ENCODE measurements at places on chromosomes 11 and 22.

- no peak for DNase-seq
Measured at GRCh38 chr11:62147545-62147944, 23.7 kb downstream of the INCENP start.

DNA sequence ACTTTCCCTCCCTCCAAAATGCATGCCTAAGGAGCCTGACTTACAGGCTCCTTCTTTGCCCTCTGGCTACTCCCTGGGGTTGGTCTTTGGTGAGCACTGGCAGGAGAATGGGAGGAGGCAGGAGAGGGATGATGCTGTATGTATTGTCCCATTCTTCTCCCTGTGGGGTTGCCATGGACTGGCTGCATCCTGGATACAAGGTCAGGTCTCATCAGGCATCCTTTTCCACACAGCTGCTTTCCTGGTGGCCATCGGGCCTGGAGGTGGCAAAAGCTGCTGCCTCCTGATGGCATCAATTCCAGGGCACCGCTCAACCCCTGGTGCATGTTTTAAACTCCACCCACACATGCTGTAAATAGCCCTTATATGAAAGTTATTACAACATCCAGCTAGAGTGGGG is 257.2 kb downstream of the ETS1 start:
- no peak for DNase-seq

- DNase-seq = no peak
Measured at GRCh38 chr22:33409079-33409478, 350.9 kb upstream of the SYN3 start.

- no peak for DNase-seq
Measured at GRCh38 chr22:44047891-44048301, 23.8 kb downstream of the PARVB start.

DNA sequence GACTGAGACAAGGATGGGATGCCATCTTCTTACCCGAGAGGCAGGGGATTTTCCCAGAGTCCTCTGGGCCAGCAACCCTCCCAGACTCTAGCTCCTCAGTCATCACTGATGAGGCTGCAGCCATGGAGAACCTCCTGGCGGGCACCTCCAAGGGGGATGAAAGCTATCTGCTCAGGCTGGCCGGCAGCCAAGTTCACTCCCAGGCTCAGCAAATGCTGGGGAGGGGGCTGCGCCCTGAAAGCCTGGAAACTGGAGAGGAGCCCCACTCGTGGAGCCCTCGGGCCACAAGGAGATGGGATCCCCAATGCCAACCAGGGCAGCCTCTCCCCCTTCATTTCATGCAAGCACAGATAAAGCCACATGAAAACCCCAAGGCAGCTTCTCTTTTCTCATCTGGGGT is 75.0 kb downstream of the CACNA1I start:
- DNase-seq = no peak

GRCh38 chr11:94043241-94043640 is 22.1 kb downstream of the HEPHL1 start:
- no peak for DNase-seq

DNA sequence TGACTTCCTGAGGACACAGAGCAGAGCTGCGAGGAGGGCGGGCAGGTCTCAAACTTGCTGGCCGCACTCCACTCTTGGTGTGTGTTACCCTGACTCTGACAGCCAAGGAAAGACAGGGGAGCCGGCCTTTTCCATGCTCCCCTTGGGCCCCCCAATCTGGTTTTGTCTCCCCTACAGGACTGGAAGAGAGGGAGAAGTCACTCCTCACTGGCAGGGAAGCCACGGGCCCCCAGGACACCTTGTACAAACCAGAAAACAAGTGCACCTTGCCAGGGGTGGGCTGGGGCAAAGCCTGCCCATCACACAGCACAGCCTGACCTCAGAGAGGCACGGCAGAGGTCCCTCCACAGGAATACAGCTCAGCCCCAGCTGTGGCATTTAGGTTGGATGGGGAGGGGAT is 20.2 kb downstream of the CBX7 start:
- no peak for DNase-seq

- peak; percentile 41 for DNase-seq
Measured at GRCh38 chr11:82701847-82702520, 31.7 kb downstream of the FAM181B start.

- DNase-seq = no peak
Measured at GRCh38 chr11:70085815-70086769, 8.0 kb downstream of the ANO1 start.

DNA sequence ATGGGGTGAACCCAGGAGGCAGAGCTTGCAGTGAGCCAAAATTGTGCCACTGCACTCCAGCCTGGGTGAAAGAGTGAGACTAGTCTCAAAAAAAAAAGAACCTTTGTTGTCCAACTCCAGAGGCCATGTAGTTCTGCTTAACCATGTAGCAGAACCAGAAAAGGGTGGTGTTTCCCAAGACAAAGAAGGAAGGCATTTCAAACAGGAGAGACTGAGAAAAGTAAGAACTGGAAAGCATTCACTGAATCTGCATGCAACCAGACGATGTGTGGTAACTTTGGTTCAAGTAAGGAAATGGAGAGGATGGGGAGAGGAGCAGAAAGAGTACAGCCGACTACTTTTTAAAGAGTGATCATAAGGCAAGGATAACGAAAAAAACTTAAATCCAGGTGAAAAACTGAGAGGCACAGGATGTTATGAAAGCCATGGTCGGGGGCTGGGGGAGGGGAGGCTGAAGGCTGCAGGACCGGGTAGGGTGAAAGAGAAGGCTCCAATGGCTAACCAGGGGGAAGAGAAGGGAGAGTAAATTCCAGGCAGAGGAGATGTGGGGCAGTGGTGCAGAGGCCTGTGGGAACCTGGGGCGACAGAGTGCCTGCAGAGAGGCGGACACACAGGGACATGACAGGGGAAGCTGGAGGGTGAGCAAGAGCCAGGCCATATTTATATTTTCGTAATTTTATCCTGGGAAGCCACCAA is 48.8 kb downstream of the MAPK1 start:
- DNase-seq = no peak

GRCh38 chr11:45444796-45445195 is 158.7 kb upstream of the SYT13 start:
- DNase-seq = no peak

GRCh38 chr11:6411594-6412031 is 7.3 kb downstream of the APBB1 start:
- no peak for DNase-seq

DNA sequence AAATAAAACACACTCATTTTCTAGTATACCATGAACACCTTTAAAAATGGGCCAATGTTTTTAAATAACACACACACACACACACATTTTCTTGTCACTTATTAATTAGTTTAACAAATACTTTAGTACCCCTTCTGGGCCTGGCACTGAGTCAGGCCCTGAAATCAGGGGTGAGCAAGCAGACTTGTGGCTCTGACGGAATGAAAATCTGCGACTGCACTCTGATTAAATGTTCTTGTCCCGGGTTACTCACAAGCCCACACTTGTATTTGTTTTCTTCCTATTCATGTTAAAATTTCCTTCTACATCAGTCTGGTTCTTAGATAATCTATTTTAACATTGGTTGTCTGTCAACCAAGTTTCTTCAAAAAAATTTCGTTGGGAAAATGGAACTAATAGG is 43.0 kb upstream of the PDGFD start:
- DNase-seq = no peak

GRCh38 chr11:122721964-122722266 is 66.4 kb downstream of the UBASH3B start:
- no peak for DNase-seq

- no peak for DNase-seq
Measured at GRCh38 chr11:12005476-12005875, 3.0 kb downstream of the DKK3 start.

DNA sequence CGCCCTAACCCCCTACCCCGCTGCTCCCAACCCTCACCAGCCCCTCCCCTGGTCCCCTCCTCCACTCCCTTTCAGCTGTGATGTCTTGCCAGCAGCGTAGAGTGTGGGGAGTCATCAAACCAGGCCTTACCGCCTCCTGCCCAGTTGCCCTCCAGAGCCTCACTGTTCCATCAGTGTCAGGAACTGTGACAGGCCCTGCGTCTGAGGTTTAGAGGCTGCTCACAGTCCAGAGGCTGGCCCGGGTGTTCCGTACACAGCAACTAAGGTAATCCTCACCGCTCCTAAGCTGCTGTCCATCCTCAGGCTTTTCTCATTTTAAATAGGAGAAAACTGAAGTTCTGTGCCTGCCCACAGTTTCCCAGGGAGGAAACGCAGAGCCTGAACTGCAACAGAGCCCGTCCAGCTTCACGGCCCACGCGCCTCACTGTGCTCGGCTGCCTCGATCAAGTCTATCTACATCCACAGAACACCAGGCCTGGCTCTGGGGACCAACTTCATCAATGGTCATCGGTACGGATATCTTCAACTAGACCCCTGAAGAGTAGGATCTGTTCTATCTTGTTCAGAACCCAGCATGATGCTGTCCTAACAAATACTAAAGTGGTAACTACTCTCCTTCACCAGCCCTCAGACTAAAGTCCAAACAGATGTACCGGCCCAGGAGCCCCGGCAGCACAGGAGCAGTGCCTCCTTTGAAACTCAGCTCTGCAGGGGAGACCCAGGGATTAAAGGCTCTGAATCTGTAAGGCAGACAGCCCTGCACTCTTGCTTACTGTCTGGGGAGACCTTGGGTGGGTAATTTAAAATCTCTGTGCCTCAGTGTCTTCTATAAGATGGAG is 10.3 kb downstream of the VPS37C start:
- no peak for DNase-seq

- peak; percentile 52 for DNase-seq
Measured at GRCh38 chr11:82976786-82977185, 75.2 kb downstream of the DDIAS start.

- DNase-seq = no peak
Measured at GRCh38 chr11:57353852-57354251, 15.7 kb downstream of the P2RX3 start.

- no peak for DNase-seq
Measured at GRCh38 chr11:61534933-61535839, 26.6 kb downstream of the LRRC10B start.

DNA sequence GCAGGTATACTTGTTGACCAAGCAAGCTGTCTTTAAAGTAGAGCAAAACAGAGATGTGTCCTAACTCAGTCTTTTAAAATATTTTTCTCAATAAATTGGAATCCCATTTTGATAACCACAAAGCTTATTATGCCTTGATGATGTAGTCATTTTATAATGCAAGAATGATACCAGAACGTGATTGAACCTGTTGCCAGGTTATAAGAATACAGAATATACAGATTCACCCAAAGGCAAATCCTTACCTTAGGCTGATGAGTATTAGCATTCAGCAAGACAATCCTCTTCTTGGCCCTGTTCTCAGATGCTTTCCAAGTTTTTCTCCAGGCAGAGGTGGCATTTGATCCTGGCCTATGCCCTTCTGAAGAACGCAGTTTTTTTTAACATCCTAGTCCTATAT is 76.1 kb downstream of the PPFIBP2 start:
- DNase-seq = no peak

DNA sequence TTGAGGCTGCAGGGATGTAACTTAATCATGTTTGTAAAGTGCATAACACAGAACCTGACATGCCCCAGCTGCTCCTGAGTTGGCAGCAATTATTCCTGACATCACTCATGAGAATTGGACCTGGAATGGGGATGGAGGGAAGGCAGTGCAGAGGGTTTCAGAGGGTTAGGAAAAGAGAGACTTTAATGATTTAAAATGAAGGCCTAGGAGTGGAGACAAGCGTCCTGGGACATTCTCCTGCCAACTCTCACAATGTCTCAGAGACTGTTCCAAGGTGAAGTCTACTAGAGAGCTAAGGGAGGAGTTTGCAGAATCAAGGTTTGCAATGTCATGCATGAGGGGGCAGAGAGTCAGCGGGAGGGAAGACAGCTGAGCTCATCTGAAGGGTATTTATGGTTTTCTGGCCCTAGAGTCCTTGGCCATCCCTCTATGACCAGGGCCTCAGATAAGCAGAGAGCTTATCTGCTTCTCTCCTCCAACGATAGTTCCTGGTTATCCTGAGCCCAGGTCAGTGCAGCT is 36.9 kb downstream of the GGTLC2 start:
- DNase-seq = peak; percentile 46

DNA sequence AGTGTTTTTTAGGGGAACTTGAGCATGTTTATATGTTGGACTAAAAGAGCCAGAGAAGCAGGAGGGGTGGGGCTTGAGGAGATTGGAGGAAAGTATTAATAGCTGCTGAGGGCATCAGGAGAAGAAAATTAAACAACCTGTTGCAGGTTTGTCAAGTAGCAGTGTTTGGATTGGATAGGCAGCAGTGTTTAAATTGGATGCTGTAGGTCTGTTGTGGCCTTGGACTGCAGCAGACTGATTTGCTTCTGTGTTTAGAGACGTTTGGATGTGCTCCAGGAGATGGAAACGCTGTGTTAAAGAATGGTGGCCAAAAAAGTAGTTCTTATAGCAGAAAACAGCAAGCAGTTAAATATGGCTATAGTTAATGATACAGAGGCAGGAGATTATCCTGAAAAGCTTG is 5.7 kb downstream of the EIF3L start:
- DNase-seq = no peak

- DNase-seq = no peak
Measured at GRCh38 chr11:59164028-59164427, 7.9 kb upstream of the DTX4 start.

GRCh38 chr22:28956506-28956905 is 73.1 kb downstream of the ZNRF3 start:
- DNase-seq = peak; percentile 73

DNA sequence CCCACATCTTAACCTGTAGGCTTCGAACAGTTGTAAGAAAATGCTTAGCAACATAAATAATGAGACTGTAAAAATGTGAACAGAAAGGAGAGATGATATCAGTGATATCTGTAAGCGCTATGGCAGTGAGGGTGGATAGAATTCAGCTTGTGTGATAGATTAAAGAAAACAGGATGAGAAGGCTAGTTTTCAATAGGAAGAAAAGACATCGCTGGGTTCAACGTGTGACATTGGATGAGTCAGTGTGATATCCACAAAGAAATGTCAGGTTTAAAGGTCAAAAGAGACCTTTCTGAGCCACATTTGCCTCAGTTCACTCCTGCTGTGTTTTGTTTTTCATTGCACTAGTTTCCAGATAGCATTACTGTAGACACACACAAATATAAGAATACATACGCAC is 13.7 kb upstream of the RFPL3 start:
- DNase-seq = no peak

DNA sequence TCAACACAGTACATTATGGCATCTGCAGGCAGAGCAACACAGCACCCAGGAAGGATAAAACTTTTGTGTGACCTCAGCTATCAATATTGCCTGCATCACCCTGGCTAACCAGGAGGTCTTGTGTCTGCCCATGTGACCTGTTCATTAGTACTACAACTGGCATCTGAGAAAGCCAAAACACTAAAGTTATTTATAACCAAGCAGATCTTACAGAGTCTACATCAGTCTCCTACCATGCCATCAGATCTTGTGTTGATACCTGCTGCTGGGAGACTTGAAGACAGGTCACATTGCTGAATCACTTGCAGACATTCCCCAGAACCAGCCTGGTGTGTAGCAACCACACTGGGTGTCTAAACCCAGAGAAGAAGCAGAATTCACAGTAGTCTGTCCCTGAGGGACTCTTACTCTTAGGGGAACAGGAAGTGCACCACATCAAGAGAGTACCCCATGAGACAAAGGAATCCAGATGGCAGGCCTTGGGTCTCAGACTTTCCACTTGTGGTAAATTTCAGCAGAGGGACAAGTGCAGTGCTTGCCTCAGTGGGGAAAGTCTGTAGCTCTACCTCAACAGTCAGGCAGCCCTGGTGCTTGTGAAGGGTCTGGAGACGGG is 7.0 kb downstream of the OR9G1 start:
- DNase-seq = no peak

Measured in OCI-LY7 (cell line).